ENCODE measurements at places on chromosomes 5 and 9. TPM values are rescaled to one million over a fixed set of nuclear protein-coding genes. Genes with fewer than 3 reads are reported as not detected.

- DNase-seq: no peak
Measured at GRCh38 chr5:180799902-180800801, 2.5 kb downstream of the MGAT1 start.

GRCh38 chr5:179766021-179766725, 27.6 kb upstream of the LTC4S start:
- DNase-seq: no peak

TICAM2 gene
- 0.50 TPM for polyA plus RNA-seq

- peak; percentile 17 for DNase-seq
Measured at GRCh38 chr9:126160067-126160853, 166.4 kb upstream of the MVB12B start.

DNA sequence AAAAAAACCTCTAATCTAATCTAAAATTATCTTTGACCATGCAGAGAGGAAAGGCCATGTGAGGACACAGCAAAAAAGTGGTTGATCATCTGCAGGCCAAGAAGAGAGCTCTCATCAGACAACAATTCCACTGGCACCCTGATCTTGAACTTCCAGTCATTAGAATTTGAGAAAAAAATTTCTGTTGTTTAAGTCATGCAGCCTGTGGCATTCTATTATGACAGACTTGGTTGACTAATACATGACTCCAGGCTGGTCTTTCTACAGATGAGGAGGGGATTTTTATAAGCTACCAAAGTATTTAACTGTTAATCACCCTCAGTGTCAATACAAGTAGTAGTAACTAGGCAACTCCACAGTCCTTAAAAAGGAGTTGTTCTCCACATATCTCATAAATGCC, 358.5 kb upstream of the RGMB start:
- DNase-seq: no peak

DNA sequence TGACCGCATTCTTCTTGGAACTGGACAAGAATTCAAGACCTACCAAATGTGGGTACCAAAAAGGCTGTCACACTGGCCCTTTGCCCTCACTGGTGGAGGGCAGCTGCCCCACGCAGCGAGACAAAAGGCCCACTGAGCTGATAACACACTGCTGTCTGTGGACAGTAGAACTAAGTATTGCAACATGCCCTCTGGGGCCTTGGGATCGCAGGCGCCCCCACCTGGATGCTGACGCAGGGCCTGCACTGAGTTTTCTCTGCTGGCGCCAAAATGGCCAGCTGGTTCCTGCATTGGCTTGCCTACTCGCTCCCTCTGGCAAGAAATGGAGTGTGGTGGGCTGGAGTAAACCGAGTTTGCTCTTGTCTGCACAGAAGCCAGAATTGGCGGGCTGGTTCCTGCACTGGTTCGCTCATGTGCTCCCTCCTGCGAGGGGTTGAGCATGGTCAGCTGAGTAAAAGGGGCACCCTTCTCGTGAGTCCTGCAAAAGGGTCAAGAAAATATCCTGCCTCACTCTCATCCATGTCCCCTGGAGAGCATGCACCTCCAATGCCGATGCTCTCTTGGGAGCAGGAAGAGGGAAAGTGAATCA, 55.7 kb downstream of the NXNL2 start:
- no peak for DNase-seq

ARID3C gene
- 0.58 TPM for polyA plus RNA-seq

- DNase-seq: no peak
Measured at GRCh38 chr9:127122176-127123063, at the start of gene ANGPTL2. TSS of gene ANGPTL2 (minus strand) at chr9:127122635. CDS start at chr9:127108731, 13,904 bp downstream.

GADD45G gene
- polyA plus RNA-seq: 66.0 TPM

- no peak for DNase-seq
Measured at GRCh38 chr5:14787801-14788579, 83.6 kb downstream of the ANKH start.

GRCh38 chr5:93891491-93892480, 150.4 kb upstream of the POU5F2 start:
- DNase-seq: no peak

GRCh38 chr5:67149951-67150523, 46.6 kb downstream of the CD180 start:
- no peak for DNase-seq

CATSPER3 gene
- polyA plus RNA-seq: 0.35 TPM

- no peak for DNase-seq
Measured at GRCh38 chr5:3302228-3302627, 293.4 kb upstream of the IRX1 start.

DNA sequence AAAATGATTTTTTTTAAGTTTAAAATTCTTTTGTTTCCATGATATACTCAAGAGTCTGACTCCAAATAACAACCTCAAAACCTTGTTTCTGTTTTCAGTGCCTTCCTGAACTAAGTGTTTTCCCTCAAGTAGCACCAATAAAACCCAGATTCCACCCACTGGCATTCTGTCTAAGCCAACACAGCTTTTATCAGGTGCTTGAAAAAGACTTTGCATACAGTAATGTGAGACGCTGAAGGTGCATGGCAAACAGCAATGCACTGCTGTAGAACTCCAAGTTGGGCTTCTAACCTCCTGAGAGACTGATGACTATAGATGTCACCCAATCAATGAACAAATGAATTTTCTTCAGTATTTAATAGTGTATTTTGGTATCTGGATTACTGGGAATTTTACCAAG, 95.7 kb downstream of the NFIB start:
- DNase-seq: no peak

DNA sequence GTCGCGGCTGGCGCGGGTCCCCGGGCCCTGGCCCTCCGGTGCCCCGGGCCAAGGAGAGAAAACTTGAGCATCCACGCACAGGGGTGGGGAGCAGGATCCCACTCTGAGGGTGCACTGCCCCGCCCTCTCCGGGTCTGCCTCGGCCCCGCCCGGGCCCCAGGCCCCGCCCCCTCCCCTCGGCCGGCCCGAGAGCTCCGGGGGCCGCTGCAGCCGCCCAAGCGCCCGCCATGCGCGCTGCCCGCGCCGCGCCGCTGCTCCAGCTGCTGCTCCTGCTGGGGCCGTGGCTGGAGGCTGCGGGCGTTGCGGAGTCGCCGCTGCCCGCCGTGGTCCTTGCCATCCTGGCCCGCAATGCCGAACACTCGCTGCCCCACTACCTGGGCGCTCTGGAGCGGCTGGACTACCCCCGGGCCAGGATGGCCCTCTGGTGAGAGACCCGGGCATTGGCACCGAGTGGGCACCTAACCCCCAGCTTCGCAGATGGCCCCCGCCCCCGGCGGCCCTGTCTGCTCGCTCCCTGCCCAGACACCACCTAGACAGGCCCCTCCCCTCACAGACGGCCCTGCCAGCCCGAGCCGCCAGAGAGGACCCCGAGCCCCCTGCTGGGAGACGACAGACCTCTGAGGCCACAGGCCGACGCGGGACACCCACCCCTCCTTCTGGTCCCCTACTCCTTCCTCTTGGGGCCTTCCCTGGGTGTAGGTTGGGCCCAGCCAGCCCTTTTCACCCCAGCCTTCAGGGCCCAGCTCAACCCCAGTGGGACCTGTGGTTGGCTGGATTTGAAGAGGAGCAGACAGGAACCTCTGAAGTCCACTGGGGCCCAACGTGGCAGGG, at the start of gene CERCAM:
Gene CERCAM (plus strand): TSS at position 207 of the 831 bp plus-strand sequence. CDS start 21 bp downstream, at position 228.
- DNase-seq: peak; percentile 61

GRCh38 chr5:15929611-15930263, 249.9 kb downstream of the MARCHF11 start:
- DNase-seq: no peak

B4GALT7 gene
- 8.1 TPM for polyA plus RNA-seq

- no peak for DNase-seq
Measured at GRCh38 chr5:57185313-57185712, 11.5 kb downstream of the GPBP1 start.

GRCh38 chr9:136267261-136268111, 21.9 kb upstream of the QSOX2 start:
- DNase-seq: peak; percentile 97

- DNase-seq: no peak
Measured at GRCh38 chr9:77554586-77555105, 93.5 kb downstream of the GNA14 start.

- DNase-seq: no peak
Measured at GRCh38 chr9:108811944-108812343, 43.8 kb downstream of the ACTL7B start.

C5orf52 gene
- polyA plus RNA-seq: not detected

GRCh38 chr5:139667730-139668063, 19.5 kb downstream of the CXXC5 start:
- no peak for DNase-seq

DNA sequence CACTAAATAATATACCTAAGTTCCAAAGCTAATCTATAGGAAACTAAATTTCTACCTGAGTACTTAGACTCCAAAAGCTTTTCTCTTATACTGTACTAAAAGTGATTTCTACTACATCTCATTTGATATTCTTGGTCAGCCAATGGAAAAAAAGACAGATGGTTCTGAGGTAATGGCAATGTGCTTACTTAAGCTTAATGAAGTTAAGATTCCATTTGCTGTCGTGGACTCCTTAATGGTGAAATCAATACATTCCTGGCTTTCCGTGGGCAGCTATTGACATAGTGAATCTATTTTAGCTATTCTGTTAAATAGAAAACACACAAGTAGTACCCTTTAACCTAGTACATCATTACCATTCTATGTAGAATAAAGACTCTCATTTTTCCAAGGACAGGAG, 1825.6 kb upstream of the CDH9 start:
- DNase-seq: no peak

- no peak for DNase-seq
Measured at GRCh38 chr5:39670391-39670790, 245.6 kb upstream of the DAB2 start.

DNA sequence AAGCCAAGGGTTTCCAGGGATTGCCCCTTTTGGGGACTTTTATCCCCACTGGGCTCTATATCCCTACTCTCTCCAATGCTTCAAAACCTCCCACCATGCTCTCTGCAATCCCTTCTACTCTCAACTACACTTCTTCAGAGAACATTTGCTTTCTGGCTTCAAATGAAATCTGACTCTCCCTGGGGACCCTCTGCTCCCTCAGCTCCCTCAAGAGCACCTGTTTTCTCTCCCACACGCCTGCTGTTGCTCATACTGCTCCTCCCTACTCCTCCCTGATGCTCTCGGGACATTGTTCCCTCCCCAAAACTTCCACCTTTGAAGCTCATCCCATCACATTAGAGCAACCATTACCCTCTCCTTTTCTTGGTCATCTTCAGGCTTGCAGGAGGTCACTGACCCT, 344.9 kb downstream of the CDK5RAP2 start:
- no peak for DNase-seq

GRCh38 chr9:2290382-2290781, 275.2 kb downstream of the SMARCA2 start:
- no peak for DNase-seq

ANXA2R gene
- 0.49 TPM for polyA plus RNA-seq

CFAP90 gene
- polyA plus RNA-seq: 1.0 TPM

DNA sequence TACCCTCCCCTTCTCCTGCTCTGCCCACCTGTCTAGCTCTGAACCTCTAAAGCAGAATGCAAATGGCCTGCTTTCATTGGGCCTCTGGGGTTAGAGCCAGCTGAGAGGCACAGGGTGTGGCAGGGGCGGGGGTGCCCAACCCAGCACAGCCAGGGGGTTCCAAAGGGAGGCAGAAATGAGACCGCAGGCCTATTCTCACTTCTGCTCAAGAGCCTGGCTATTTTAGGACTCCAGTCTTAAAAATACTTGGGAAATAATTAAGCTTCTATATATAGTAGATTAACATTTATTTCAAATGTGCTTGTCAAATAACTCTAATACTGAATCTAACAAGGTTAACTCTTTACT, 5.7 kb downstream of the QSOX2 start:
- DNase-seq: peak; percentile 71

DNA sequence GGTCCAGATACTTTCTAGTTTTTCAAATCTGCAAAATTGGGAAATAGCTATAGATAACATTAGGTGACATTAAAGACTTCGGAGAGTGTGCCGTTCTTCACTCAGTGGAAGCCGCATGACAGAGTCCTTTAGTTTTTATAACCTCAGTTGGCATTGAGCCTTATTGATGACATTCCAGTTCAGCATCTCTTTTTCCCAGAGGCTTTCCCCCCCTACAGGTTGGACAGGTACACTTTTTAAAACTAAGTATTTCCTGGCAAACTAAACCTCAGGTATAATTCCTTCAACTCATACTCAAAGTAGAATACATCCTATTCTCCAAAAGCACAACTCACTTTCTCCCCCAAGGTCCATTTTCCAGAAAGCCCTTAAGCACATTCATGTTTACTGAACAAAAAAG, 58.7 kb downstream of the SLC46A2 start:
- DNase-seq: no peak

KIAA0825 gene
- polyA plus RNA-seq: 0.25 TPM

- no peak for DNase-seq
Measured at GRCh38 chr9:97990259-97990658, 7.1 kb downstream of the ANP32B start.

- DNase-seq: no peak
Measured at GRCh38 chr9:70083429-70083828, 39.8 kb downstream of the MAMDC2 start.

- no peak for DNase-seq
Measured at GRCh38 chr9:38288502-38288901, 104.0 kb upstream of the ALDH1B1 start.

SMAD5 gene
- 16.5 TPM for polyA plus RNA-seq

- DNase-seq: no peak
Measured at GRCh38 chr5:103648086-103648485, 85.5 kb upstream of the NUDT12 start.

GARNL3 gene
- 5.9 TPM for polyA plus RNA-seq

DNA sequence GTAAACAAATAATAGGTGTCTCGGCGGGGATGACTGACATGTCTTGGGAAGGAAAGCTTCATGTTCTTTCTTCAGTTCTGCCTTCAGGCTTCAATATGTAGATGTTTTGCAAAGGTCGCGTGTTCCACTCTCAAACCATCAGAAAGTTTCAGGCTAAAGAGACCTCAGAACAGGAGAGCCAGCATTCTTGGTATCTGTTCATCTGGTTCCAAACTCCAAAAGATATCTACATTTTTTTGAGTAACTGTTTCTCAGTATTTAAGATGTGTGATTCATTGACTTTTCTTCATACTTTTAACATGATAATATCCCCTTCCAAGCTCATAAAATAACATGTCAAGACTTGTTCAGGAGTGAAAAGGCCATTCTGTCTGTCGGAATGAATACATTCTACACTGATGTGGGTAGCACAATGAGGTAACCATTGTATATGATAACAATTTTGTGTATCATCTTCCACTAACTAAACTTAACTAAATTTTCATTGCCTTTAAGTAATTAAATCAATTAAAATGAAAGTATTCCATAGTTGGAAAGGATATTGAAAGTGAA, 183.6 kb downstream of the CFAP90 start:
- no peak for DNase-seq

GRCh38 chr9:109317979-109318741, 2.7 kb downstream of the EPB41L4B start:
- no peak for DNase-seq

Measured in liver (tissue), 10 donors.